ENCODE measurements at places on chromosomes 12 and 14.

DNA sequence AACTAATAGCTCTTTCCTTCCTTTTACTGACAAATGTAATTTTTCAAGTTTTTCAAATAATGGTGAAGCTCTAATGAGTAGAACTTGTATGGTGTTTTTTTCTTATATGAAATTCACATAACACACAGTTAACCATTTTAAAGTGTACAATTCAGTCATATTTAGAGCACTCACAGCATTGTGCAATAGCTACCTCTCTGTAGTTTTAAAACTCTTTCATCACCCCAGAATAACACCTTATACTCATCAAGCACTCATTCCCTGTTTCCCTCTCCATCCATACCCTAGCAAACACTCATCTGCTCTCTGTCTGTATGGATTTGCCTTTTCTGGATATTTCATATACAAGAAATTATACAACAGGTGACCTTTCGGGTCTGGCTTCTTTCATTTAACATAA lies 207.9 kb upstream of the SLC38A2 start:
- no peak for DNase-seq

DNA sequence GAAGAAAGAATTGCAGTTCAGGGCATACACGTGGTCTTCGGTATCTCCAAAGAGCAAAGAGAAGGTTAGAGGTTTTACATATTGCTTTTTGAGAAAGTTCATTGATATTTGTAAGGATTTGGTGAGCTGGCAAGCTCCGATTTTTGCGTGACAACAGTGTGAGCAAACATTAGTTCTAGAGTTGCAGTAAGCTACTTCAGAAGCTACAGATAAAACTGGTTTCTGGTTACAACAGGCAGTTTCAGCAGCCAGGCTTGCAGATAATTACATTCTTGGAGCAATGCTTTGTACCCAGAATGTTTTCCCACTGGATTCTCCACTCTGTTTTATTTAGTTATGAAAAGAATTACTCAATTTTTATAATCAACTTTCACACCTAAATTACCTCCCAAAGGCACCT lies 28.2 kb downstream of the KLRK1 start:
- no peak for DNase-seq

DNA sequence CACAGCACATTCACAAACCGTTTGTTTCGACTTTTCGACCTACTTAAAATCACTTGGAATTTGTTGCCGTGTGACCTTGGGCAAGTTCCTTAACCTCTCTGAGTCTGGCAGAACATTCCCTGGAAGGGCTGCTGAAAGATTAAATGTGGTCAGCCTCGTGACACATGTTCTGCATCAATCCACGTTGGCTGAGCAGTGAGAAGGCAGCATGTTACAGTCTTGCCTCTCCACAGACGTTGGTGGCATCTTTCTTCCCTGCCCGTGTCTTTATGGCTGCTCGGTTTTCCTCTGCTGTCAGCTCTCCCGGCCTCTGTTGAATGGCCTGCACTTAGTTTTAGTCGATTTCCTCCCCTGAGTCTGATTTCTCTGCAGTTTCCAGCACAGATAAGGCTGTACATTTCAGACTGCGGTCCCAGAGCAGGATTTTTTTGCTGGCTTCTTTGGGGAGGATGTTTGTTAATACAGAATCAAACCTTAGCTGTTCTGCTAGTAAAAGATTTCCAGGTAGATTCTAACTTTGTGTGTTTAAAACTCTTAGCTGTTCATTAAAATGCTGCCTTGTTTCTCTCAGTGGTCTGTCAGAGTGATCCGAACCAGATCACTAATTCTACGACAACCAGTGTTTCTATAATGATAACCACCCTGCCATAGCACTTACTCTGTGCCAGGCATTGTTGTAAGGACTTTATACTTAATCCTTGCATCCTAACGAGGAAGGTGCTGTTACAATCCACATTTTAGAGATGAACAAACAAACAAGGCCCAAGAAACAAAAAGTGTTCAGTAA lies 217.1 kb downstream of the CHST11 start:
- no peak for DNase-seq

DNA sequence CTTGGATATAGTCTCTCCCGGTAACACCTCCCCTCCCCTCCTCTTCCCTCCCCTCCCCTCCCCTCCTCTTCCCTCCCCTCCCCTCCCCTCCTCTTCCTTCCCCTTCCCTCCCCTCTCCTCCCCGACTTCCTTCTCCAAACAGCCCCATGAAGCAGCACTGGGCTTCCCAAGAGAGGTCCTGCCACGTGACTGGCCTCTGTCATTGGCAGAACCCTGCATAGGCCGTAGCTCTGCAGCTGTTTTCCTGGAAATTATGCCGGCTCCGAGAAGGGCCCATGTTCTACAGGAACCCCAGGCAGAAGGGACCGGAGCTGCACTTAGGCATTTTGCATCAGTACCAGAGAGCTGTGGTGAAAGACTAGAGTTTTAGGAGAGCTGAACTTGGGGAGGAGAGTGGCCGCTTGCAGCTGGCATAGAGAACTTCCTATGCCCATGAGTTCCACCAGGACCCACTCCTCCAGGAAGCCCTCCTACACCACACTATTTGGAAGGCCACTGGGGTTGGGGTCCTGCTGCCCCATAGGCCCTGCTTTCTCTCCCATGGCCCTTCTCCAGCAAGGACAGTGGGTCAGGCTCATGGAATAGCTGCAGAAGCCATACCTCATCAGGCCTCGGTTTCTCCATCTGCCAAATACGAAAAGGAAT lies 5.1 kb upstream of the TNFAIP2 start:
- DNase-seq: peak; percentile 29

- DNase-seq: peak; percentile 34
Measured at GRCh38 chr12:2323532-2324255, 270.9 kb downstream of the CACNA1C start.

DNA sequence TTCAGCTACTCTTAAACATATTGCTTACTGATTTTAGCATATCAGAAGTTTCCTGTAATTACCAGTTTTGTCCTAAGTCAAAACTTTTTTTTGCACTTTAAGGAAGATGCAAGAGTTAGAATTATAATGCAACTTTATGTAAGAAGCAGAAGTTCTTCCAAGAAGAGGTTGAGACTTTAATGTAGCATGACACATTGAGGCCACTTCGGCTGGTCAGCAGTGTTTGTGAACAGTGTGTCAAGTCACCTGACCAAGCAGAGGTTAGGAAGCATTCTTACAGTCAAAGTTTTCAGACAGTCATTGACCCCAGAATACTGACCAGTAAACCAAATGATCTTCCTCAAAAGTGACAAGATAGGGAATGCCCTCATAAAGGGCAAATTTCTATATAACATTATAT lies 15.2 kb downstream of the FGFR1OP2 start:
- DNase-seq: no peak

DNA sequence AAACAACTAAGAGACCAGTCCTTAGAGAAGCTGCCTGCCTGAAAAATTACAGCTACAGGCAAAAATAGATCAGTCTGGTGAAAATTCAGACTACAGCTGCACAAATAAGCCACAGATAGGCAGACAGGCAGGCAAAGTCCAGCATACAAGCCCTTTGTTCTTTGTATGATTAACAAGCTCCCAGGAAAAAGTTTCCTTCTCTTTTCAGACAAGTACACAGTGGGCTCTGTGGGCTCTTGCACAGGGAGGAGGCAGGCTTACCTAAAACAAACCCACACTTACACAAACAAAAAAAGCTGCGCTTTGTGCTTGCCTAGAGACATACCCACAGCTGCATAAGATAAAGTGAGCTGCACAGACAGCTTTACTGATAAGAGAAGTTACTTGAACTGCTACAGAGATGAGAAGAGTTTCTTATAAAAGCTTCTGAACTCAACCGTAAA lies 7.7 kb downstream of the OR6C68 start:
- no peak for DNase-seq

GRCh38 chr12:12891080-12891880 lies at the start of gene GPRC5A:
Gene GPRC5A, plus strand, starts transcription at chr12:12891562. Its CDS starts 16,688 bp downstream, at chr12:12908250.
- DNase-seq: no peak

GRCh38 chr14:75147423-75148071 lies 20.7 kb upstream of the NEK9 start:
- no peak for DNase-seq

GRCh38 chr14:73524493-73524892 lies 12.4 kb upstream of the ACOT1 start:
- DNase-seq: no peak

DNA sequence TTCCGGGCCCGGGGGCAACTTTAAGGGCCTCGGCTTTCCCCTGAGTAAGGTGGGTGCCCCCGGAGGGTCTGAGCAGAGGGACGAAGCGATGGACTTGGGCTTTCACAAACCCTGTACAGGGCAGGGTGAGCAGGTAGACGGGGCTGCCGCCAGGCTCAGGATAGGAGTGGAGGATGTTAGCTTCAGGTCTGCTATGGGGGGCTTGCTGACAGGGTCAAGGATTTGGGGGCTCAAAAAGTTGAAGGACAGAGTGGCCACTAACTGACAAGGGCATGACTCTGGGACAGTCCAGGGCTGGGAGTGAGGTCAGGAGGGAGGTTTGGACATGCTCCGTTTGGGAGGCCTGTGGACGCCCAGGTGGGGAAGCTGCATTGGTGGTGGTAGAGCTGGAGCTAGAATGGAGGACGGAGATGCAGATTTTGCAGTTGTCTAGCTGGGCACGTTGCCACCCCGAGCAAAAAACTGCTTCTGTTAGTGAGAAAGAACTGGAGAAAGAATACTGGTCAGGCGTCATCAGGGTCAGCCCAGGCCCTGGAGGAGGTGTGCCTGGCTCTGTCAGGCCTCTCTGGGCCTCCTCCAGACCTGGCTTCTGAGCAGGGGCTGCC lies 113.3 kb downstream of the ADGRD1 start:
- DNase-seq: no peak

DNA sequence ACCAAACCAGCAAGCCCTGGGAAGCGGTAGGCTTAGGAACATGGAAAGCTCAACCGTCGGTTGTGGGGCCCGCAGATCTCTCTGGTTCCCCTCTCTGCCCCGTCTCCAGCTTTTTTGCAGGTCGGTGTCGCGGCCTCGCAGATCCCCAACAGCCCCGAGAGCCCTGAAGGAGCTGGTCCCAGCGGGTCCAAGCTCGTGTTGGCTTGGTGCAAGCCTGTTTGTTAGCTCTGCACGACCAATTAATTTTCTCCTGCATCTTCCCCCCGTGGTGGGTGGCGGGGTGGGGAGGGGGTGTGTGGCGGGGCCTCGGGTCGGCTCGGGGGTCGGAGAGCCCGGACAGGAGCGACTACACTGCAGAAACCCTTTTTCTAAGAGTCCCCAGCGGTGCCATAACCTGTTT lies 449 bp upstream of the SLC24A4 start:
- no peak for DNase-seq

DNA sequence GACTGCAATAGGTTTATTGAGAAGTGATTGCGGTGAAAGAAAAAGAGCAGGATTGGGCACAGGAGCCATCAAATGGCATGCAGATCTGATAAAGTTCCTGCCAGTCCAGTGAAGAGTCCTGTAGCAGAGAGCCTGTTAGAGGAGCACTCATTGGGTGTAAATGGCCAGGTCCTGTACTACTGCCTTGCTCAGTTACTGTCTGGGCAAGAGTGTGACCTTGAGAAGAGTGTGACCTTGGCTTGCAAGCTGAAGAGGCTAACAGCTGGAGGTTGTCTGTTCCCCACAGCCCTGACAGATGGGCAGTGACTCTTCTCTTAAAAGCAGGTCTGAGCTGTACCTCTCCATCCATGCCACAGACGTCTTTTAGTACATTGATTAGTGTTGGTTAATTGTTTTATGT lies 148.6 kb upstream of the SLC38A2 start:
- DNase-seq: no peak

DNA sequence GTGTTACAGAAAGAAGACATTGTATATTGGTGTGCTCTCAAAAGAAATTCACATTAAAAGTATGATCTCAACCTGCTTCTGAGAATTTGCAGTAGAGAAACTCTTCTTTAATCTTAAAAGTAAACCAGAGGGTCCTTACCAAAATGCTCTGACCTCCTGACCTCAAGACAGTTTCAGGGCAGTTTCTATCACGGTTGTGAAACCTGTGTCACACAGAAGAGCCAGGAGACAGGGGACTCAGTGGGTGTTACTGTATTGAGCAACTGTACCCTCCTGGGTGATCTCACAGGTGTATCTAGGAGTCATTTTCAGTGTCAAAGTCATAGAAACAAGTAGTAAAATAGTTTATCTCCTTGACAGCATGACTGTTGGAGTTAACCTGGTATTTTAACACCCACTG lies 178.0 kb downstream of the GRIP1 start:
- DNase-seq: no peak

GRCh38 chr14:92465353-92466055 lies 48.1 kb upstream of the RIN3 start:
- no peak for DNase-seq

- no peak for DNase-seq
Measured at GRCh38 chr12:3520711-3521110, 29.7 kb downstream of the PRMT8 start.

- no peak for DNase-seq
Measured at GRCh38 chr12:6539707-6540134, 5.4 kb downstream of the GAPDH start.

DNA sequence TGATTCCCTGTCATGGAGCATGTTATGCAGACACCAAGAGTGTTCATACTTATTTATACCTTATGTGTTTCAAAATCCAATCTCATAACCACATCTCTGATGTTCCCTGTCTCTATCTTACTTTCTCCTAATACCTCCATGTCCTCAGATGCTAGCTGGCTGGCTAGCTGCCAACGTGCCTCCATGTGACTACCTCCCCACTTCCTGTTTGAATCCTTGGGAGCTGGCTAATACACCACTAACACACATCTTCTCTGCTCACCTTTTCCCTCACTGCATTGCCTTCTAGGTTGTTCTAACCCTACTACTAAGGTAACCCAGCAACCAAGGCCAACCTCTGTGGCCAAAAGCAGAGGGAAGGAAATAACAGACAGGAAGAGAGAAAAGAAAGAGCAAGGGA lies 27.3 kb downstream of the TTC5 start:
- peak; percentile 4 for DNase-seq

DNA sequence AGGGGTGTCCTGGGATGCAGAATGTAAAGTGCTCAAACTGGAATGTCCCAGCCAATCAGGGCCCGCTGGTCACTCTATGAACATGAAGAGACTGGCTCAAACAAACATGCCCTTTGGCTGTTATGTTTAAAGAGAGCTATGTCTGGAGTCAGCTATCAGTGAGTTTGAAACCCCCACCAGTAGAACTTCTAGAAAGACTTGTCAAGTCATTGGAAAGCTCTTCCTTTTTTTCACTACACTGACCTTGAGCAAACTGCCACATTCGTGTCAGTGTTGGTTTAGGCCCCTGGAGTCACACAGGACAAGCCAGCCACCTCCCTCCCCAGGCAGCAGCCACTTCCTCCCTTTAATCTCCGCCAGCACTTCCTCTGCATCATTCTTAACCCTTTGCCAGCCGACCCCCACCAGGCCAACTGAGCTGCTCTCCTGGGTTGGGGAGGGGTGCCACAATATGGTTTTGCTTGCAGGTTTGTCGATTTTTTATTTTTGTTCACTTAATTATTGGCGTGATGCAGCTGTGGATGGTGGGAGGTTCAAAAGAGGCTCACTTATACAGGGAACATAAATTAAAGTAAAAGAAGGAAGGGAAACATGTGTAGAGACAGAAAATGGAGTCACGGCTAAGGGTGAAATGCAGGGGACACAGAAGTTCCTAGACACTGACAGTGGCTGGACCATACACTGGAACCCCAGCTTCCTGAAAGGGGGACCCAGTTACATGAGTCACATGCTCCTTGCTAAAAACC lies 25.3 kb downstream of the CMKLR1 start:
- no peak for DNase-seq

GRCh38 chr14:30085943-30086342 lies 158.3 kb upstream of the PRKD1 start:
- DNase-seq: no peak

Measured in SHP77 treated with DMSO at 0.1 percent for 48 hours (cell line).